ENCODE measurements at places on chromosomes 4 and X.

- no peak for DNase-seq
These were observed 329.3 kb upstream of the NOCT start for GRCh38 chr4:138686106-138686835.

- DNase-seq = no peak
These were observed 105.6 kb downstream of the HUWE1 start for GRCh38 chrX:53580742-53581504.

DNA sequence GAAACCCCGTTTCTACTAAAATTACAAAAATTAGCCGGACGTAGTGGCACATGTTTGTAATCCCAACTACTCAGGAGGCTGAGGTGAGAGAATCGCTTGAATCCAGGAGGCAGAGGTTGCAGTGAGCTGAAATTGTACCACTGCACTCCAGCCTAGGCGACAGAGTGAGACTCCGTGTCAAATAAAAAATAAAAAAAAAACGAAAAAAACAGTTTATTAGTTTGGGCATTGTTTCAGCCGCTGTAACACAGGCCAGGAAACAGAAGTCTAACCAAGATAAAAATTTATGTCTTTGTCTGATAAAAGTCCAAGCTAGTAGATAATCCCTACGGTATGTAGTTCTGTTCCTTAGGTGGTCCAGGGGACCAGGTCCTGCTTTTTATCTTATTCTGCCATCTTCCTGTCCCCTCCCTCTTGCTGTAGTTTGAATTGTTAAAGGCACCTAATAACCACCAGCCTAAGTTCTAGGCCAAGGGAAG, 21.4 kb downstream of the USO1 start:
- DNase-seq = no peak

DNA sequence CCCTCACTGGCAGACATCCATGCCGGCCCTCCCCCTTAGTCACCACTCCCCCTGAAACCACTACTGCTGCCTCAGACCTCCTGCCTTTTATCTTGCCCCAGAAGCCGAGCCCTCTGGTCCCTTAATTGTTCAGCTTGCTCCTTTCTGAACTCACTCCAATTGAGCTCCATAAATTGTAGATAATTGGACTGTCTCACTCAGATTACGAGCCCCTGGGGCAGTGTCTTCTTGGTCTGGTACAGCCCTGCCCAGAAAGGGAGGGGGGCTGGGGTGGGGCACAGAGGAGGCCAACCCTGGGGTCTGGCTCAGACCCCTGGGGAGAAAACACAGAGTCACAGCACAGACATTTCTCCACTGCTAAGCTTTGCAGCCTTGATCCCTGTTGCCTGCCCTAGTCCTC, 39.4 kb downstream of the NALF2 start:
- DNase-seq = no peak

- no peak for DNase-seq
These were observed 161.3 kb upstream of the MAGEB18 start for GRCh38 chrX:25976683-25977310.

- DNase-seq = no peak
These were observed 88.4 kb downstream of the ARX start for GRCh38 chrX:24927372-24927771.

DNA sequence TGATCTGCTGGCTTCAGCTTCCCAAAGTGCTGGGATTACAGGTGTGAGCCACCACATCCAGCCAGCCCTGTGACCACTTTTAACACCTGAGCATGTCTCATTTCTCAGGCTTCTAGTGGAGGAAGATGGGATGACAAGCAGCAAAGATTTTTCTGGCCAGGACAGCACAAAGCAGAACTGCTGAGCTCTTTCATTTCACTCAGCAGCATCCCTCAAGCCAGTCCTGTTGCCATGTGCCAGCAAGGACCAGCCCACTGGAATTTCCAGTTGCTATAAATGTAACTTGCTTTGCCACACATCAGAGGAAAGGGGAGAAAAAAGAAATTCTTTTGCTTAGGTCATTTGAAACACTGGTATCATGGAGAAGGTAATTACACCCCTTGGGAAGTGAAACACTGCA, 75.9 kb downstream of the SLC9A7 start:
- DNase-seq = no peak

- DNase-seq = no peak
These were observed 18.6 kb upstream of the RNF128 start for GRCh38 chrX:106707771-106708454.

DNA sequence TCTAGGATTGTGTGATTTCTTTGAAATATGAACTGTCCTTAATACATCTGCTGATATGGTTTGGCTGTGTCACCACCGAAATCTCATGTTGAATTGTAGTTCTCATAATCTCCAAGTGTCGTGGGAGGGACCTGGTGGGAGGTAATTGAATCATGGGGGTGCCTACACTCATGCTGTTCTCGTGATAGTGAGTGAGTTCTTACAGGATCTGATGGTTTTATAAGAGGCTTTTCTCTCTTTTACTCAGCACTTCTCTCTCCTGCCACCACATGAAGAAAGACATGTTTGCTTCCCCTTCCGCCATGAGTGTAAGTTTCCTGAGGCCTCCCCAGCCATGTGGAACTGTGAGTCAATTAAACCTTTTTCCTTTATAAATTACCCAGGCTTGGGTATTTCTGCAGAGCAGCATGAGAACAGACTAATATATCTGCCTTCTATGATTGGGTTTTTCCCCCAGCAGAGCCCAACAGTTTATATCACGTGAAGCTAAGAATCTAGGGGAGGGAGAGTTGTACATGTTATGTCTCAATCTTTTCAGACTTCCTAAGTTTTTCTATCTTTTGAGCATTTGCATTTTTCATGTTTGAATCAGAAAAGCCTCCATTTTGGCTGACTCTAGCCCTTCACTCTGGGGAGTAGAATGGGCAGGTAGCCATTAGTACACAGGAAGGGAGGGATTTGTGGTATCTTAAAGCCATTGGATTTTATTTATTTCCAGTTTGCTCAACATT, 58.9 kb downstream of the PLAC1 start:
- no peak for DNase-seq

DNA sequence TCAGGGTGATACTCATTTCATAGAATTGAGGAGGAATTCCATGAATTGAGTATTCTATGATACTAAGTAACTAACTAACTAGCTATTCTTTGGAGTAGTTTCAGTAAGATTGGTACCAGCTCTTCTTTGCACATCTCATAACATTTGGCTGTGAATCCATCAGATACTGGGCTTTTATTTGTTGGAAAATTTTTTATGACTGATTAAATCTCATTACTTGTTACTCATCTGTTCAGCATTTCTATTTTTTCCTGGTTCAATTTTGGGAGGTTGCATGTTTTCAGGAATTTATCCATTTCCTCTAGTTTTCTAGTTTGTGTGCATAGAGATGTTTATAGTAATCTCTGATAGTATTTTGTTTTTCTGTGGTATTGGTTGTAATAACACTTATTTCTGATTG, 70.8 kb upstream of the FREM3 start:
- no peak for DNase-seq

DNA sequence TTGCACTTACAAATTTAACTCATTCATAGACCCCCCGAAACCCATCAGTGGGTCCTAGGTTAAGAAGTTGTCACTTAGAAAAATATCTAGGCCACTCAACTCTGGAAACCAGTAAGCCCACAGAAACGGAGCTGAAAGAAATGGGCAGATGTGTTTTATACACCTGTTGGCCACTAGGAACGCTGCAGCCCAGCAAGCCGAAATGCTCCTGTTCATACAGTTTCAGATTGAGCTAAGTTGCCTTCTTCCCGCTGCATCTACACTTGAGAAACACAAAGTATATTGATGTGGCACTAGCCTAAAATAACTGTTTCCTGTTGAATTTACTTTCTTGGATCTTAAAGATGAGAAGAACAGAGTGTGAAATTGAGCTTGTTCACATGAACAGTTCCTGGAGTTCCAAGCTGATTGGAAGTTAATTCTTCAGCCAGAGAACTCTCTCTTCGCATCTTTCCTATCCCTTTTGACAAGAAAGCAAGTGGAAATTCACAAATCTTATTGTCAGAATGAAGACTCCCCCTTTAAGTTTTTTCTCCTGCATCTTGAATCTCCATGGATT, 174.1 kb downstream of the RBMX2 start:
- DNase-seq = no peak

- no peak for DNase-seq
These were observed 153.1 kb downstream of the AMELX start for GRCh38 chrX:11446336-11446735.

DNA sequence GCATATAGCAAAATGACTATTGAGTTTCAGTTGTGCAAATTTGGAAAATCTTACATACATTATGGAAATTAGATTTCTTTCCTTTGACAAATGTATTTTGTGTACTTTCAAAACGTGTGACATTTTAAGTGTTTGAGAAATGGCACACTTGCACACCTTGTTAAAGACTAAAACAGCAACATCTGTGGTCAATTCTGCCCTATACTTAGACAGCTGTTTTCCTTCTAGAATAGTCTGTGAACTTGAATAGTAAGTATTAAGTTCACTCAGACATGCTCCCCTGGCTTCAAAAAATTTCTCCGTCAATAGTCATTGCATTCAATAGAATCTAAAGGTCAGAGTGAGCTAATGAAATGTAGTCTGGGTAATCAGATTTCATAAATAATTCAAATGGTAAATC, 21.7 kb upstream of the TBC1D9 start:
- DNase-seq = no peak

GRCh38 chrX:140723121-140723715, 13.7 kb downstream of the LINC00632 start:
- no peak for DNase-seq

DNA sequence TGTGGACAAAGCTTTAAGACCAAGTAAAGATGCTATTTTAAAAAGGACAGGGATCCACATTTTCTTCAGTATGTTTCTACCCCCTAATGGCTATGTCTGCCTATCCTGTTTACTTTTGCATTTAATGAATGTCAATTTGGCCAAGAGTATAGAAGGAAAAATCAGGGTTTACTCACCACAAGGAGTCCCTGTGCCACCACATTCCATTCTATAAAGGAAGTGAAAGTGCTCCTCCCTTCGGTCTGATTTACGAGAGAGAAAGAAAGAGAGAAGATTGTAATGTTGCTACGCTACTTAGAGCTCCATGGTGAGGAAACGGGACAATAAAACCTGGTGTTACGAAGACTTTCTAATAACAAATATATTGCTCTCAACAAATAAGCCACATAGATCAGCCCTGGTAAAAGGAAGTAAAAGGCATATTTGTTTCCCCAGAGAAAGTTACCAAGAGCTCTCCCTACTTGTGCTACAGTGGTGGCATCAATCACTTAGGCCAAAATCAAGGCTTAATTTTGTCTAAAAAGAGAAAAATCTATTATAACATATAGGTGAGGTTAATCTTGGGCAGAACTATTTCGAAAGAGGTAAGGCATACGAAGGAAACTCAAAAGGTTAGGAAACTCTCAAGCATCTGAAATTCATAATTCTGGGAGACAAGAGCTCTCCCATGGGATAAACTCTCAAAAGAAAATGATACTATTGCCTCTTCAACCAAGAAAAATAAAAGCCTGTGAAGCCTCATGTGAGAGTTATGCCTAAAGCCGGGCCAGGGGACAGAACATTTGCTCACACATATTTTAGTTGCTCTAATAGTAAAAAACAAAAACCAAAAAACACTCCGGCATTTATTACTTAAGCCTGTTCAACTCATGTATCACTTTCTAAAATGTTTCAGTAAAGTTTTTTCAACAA, 29.5 kb downstream of the TAPT1 start:
- DNase-seq = no peak

DNA sequence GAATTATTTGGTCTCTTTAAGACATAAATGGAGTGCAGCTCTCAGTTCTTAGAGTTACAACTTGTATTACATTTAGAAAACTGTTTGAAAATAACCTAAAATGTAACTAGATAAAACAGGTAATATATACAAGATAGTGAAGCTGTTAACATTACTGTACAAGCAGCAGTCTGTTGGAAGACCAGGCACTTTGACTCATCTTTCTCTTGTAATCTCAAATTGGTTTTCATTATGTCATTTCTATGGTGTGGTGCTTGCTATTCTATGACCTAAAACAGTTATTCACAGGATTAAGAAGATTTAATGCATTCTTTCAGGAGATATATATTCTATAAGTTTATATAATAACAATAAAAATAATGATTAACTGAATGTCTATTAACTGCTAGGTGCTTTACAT, 282.5 kb upstream of the PITX2 start:
- no peak for DNase-seq

Measured in omental fat pad (tissue), 4 donors.